ENCODE measurements at places on chromosomes 12 and 14.

- DNase-seq, result no peak
These were observed 116.3 kb downstream of the TMX1 start for GRCh38 chr14:51356381-51356780.

DNA sequence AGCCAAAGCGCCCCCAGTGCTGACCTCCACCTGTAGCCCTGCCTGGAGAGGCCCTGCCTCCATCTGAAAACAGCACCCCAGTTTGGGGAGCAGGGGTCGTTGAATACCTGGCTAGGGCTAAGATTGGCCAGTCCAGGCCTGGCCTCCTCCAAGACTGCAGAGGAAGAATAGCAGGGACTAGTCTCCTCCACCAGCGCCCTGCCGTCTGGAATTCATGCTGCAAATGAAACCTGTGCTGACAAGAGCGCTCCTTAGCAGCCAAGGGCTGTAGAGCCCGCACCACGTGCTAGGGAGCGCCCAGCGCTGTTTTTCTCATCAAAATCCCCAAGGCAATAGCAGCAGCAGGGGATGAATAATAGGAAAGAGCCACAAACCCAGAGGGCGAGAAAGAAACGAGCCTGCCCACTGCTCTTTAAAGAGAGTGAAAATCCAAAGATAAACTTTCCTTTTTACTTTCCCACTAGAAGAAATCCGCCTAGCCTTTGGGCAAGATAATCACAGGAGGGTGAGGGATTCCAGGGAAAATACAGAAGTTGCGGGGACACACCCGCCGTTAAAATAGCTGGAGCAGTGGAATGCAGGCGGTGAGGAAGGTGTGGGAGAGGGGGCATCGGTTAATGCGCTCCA, 3.3 kb downstream of the COL2A1 start:
- DNase-seq, result no peak

- no peak for DNase-seq
These were observed 717 bp downstream of the PPHLN1 start for GRCh38 chr12:42326541-42327226.

DNA sequence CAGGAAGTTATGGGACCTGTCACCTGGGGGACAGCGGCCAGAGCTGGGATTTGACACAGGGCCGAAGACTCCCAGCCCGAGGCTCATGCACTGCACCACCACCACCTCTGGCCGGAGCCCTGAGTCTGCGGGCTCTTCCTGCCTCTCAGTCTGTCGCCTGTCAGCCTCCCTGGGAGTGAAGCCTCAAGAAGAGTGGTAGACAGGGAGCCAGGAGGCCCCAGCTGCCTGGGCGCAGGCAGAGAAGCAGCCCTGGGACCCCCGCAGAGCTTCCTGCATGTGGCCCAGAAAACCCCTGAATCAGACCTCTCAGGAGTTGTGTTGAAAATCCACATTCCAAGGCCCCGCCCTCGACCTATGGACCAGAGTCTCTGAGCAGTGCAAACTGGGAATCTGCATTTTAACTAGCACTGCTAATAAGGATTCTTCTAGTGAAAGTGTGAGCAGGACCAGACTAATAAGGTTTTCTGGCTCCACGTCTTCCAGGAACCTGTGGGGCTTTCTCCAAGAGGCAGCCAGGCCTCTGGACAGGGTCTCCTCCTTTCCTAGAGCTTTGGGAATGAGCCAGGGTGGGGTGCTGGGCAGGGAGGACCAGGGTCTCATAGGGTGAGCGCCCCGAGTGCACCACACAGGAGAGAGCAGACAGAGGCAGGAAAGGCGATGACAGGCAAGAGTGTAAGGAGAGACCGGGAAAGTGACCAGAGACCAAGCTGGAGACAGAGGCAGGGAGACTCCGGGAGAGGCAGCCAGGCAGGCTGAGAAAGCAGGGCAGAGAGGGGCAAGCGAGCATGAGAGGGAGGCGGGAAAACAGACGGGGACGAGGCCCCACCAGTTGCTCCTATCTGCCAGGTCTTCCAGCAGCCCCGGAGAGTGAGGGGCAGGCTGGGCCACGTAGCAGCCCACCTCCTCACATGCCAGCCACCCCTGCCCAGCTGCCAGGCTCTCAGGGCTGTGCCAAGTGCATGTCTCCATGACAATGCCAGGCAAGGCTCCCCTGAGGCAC, 112.4 kb downstream of the BCL11B start:
- peak; percentile 45 for DNase-seq

GRCh38 chr12:55686366-55687010, 21.2 kb downstream of the ITGA7 start:
- no peak for DNase-seq

- DNase-seq, result no peak
These were observed 376.2 kb downstream of the DPF3 start for GRCh38 chr14:72517736-72518135.

- no peak for DNase-seq
These were observed 8.8 kb downstream of the RASSF3 start for GRCh38 chr12:64618953-64619590.

DNA sequence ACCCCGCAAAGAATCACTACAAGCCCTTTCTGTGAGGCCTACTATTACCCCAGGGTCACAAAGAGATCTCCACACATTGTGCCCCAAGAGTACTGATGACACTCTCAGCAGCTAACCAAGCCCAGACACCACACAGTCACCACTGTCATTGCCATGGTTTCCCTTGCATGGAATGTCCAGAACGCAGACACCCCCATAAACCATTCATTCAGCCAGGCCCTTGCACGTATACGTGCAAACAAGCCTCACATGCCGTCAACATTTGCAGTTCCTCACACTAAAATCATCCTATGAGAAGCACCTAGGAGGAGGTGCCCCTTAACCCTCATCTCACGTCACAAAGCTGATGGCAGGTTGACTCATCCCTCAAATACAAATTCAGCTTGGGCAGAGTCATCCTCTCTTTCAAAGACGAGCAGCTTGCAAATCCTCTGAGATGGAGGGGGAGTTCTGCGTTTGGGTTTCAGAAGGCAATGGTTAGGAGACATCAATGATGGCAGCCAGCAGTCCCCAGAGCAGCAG, 17.1 kb upstream of the KRT77 start:
- DNase-seq, result no peak

DNA sequence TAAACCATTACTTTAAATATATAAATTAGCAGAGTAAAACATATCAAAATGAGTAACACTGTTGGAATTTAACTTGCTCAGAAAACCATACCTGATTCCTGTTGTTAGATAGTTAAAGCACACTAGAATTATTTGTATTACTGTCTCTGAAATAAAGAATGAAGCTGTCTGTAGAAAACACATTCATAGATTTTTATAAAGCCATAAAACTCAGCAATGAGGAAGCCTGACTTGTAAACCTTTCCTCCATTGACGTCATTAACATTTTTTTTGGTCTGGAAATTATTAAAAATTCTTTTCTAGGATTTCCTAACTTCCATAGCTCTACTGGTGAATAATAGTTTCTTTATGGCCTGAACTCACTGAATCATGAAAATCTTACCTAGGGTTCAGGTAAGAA, 147.6 kb downstream of the BRMS1L start:
- no peak for DNase-seq

GRCh38 chr14:104334424-104335161, 196.2 kb downstream of the KIF26A start:
- DNase-seq, result peak; percentile 57

- no peak for DNase-seq
These were observed 167.8 kb downstream of the TMEM117 start for GRCh38 chr12:44003721-44004120.

GRCh38 chr12:12736759-12737676, 19.9 kb downstream of the CDKN1B start:
- DNase-seq, result no peak

GRCh38 chr12:67920413-67920812, 68.8 kb upstream of the IFNG-AS1 start:
- DNase-seq, result no peak

GRCh38 chr12:68884251-68884650, 48.7 kb downstream of the CPM start:
- no peak for DNase-seq

DNA sequence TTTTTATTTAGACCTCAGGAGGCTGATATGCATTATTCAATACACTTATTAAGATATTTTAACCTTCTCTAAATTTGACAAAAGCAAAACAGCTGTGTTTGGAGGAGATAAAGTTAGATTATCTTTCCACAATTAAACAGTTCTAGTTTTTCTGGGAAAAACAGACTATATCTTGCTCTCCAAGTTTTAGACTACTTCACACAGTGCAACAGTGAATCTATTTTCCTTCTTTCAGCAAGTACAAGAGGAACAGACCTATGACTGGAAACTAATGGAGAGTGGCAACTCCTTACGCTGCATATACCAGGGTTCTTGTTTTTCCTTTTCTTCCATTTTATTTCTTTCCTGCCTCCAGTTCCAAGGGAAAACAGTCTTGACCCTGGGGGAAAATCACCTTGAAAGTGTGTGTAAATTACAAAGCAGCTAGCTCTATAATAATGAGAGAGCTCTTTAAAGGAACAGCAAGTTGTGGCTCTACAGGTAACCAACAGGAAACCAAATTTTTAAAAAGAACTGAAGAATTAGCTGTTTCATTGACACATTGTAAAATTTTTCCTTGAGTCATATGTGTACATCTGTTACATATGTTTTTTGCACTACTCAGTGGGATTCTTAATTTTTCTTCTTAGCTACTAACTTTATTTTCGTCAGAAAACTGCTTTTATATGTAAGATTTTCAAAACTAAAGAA, 27.4 kb downstream of the DNM1L start:
- no peak for DNase-seq

GRCh38 chr12:113204804-113205203, 16.5 kb upstream of the TPCN1 start:
- no peak for DNase-seq

- no peak for DNase-seq
These were observed 458.8 kb downstream of the GLT1D1 start for GRCh38 chr12:129312048-129312447.

GRCh38 chr14:20428010-20428365, 8.0 kb downstream of the KLHL33 start:
- no peak for DNase-seq

DNA sequence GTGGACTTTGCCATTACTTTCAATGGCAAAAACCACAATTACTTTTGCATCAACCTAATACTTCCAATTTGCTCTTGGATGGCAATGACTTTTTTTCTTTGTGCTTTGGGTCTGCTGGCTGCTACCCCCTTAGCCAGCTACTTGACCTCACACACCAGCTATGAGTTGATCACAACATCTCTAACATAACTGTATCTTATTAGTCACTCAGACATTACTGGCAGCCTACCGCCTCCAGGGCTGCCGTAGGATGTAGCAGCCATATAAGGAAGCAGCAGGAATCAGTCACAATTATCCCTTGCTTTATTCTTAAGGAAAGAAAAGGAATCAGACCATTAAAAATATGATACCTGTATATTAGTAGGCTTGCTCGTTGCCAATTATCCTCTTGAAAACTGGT, 260.5 kb downstream of the ADAMTS20 start:
- no peak for DNase-seq

DNA sequence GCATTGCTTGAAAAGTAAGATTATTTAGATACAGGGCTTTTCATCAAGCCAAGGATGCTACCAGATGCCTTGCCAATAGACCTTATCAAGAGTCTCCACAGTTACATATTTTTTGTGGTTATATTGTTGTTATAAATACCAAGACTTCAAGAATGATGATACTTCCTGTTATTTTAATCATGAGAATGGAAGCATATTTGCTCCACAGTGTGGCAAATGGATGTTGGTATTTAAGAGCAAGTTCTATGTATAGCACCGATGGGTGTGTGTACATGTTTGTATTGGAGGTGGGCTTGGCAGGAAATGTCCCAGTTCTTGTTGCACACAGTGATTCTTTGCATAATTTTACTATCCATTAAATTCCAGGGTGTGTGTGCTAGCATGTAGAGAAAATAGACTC, 4.4 kb upstream of the NID2 start:
- DNase-seq, result no peak

- DNase-seq, result no peak
These were observed 14.3 kb upstream of the PTGER2 start for GRCh38 chr14:52299692-52300278.

GRCh38 chr14:51822499-51822898, 37.9 kb upstream of the GNG2 start:
- no peak for DNase-seq

GRCh38 chr12:19915392-19916195, 452.7 kb upstream of the PDE3A start:
- DNase-seq, result no peak

DNA sequence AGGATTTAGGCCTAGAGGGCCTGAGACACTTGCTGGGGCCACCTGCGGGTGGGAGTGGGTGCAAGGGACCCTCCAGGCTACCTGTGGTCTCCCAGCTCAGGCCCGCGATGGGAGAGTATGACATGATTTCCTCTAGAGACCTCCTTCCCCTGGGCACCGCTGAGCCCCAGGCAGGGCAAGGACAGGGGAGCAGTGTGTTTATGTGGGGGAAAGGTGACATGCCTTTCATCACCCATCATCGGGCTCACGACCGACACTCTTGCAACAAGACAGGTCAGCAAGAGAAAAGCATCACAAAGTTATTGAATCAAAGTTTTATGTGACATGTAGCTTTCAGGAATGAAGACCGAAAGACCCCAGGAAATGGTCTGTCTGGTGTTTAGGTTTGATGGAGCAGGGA, 19.9 kb downstream of the SH2B3 start:
- no peak for DNase-seq

DNA sequence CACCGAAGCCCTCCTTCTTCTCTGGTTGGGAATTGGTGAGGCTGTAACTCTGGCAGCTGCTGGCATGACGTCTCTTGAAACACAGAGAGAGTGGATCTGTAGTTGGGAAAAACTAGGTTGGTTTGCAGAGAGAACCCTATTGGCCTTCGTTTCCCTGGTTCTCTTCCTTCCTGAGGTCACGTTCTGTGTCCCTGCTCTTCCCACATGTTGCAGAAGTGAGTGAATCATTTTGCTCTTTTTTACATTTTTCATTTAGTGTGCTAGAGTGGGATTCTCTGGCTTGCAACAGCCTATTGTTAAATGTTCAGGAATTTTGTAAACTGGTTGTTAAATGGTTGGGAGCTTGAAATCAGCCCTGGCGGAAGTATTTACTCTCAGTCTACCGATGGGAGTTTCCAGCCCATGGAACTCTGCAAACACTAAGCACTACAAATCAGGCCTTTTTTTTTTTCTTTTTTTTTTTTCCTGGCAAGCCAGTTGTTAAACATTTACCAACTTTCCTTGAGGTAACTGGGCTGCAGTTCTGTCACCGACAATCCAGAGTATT, 26.8 kb upstream of the CKAP4 start:
- no peak for DNase-seq

Data from left forelimb (tissue), 1 donor.